ENCODE measurements at places on chromosomes 3 and 15. TPM values are rescaled to one million over a fixed set of nuclear protein-coding genes. Genes with fewer than 3 reads are reported as not detected.

DNA sequence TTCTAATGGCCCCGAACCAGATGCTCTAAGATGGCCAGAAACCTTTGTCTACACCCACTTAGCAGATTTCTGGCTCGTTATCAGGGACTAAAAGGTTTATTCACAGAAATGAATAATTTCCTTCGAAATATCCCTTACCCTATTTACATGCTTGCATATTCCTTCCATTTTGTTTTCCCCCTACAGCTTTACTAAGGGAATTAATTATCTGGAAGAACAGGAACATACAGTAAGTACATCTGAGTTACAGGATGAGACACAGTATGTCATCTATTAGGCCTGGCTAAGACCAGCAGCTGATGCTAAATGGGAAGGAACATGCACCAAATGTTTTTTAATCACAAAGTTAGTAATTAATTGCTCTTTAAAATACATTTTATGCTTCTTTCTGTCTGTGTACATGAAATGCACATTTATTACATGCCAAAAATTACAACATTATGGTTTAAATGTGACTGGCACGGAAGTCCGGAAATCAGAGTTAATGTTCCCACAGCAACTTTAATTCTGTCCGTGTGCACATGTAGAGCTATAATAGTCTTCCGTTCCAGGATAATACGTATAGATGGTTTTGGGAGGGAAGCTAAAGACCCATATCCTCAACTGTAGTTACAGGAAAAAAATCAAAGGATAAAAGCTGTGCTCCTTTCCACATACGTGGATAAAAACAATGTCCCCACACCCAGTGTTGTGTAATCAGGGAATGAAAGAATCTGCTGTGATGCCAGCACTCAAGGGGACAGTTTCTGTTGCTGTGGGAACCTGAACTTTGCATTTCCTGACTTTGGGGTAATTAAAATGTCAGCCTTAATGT is 82.0 kb downstream of the TIGIT start:
- no peaks in the 10 kb centered on the region for H3K27me3 ChIP-seq
- DNase-seq, result no peak
- H3K4me3 ChIP-seq, result no peak overlapping the region
- peak overlapping the region; percentile 18 for H3K27ac ChIP-seq
- H3K4me1 ChIP-seq, result peaks cover 8% of the 10 kb centered on the region
- peaks cover 6% of the 10 kb centered on the region for H3K36me3 ChIP-seq

DNA sequence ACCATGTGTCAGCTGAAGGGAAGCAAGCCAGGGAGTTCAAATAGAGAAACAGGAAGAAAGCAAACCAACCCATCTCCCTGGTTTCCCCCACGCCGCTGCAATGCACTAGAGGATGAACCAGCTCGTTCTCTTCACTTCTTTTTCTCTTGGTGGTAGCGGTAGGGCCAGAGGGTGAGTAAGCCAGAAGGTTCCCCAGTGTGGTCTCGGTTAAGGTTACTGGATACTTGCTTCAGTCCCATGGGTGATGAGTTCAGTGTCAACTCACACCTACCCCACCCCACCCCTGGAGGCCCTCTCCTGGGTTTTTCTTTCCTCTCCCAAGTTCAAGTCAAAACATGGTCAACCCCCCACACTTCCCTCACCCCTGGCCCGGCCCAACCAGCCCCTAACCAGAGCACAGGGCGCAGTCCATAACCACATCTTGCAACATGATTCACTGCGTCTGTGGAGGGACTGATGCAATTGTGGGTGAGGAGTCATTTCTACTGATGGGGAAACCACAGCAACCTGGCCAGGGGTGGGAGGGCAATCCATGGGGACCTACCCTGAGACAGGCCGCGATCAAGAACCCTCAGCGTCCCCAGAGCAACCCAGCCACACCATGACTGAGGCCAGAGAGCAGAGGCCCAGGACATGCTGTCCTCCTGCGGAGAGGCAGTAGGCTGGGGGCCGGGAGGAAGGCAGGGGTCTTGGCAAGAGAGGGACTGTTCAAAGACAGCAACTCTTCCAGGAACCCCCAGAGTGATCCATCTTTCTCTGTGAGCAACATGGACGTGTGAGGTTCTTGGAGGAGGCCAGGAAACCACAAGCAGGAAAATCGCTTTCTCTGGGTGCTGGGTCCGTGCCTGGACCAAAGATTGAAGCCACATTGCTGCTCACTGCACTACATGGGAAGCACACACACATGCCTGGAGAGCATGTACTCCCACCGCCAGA is 276.6 kb downstream of the UACA start:
- no peaks in the 10 kb centered on the region for H3K4me1 ChIP-seq
- H3K27me3 ChIP-seq, result no peaks in the 10 kb centered on the region
- H3K36me3 ChIP-seq, result no peaks in the 10 kb centered on the region
- no peak overlapping the region for H3K4me3 ChIP-seq

GRCh38 chr3:127755305-127755681 is 67.0 kb downstream of the MGLL start:
- H3K27ac ChIP-seq, result no peak overlapping the region
- H3K36me3 ChIP-seq, result peaks cover 6% of the 10 kb centered on the region
- H3K4me1 ChIP-seq, result peaks cover 22% of the 10 kb centered on the region
- H3K4me3 ChIP-seq, result no peak overlapping the region
- H3K27me3 ChIP-seq, result no peaks in the 10 kb centered on the region
- no peak for DNase-seq

- no peaks in the 10 kb centered on the region for H3K4me1 ChIP-seq
- no peak overlapping the region for H3K27ac ChIP-seq
- no peak for DNase-seq
Measured at GRCh38 chr3:152021951-152022461, 148.6 kb downstream of the SUCNR1 start.

GRCh38 chr3:188539631-188540194 is 385.8 kb downstream of the LPP start:
- H3K27ac ChIP-seq, result no peak overlapping the region
- H3K27me3 ChIP-seq, result no peaks in the 10 kb centered on the region
- H3K4me1 ChIP-seq, result no peaks in the 10 kb centered on the region
- H3K36me3 ChIP-seq, result no peaks in the 10 kb centered on the region

- no peak overlapping the region for H3K4me3 ChIP-seq
- no peaks in the 10 kb centered on the region for H3K4me1 ChIP-seq
- no peaks in the 10 kb centered on the region for H3K36me3 ChIP-seq
- no peak for DNase-seq
Measured at GRCh38 chr3:8460050-8460708, 41.4 kb upstream of the LMCD1 start.

GRCh38 chr3:147773116-147773630 is 364.0 kb downstream of the ZIC1 start:
- no peaks in the 10 kb centered on the region for H3K36me3 ChIP-seq
- no peak overlapping the region for H3K4me3 ChIP-seq
- no peak overlapping the region for H3K27ac ChIP-seq
- H3K4me1 ChIP-seq, result no peaks in the 10 kb centered on the region

DNA sequence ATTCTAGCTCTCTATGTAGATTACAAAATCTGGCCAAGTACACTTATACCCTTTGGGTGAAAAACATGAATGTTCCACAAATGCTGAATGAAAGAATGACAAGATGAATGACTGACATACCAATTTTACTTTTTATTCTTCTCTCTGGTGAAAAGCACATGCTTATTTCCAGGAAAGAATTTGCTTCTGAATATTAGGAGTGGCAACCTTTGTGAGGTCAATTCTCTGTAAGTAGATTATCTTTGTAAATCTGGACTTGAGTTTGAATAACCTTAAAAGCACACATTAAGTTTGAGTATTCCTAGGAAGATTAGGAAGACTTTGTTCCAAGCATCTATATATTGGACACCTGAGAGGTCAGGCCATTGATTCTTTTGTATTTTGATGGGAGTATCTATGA is 78.1 kb upstream of the P2RY1 start:
- H3K27me3 ChIP-seq, result no peaks in the 10 kb centered on the region
- H3K27ac ChIP-seq, result no peak overlapping the region
- H3K4me3 ChIP-seq, result no peak overlapping the region
- no peaks in the 10 kb centered on the region for H3K36me3 ChIP-seq

- H3K4me1 ChIP-seq, result peaks cover 4% of the 10 kb centered on the region
- no peak overlapping the region for H3K27ac ChIP-seq
- DNase-seq, result no peak
- H3K36me3 ChIP-seq, result no peaks in the 10 kb centered on the region
- H3K4me3 ChIP-seq, result no peak overlapping the region
Measured at GRCh38 chr15:36914466-36914865, 185.9 kb downstream of the MEIS2 start.

CHRNA7 gene
- total RNA-seq, result 14.3 TPM

SLC22A13 gene
- total RNA-seq, result 0.50 TPM

PARP15 gene
- total RNA-seq, result 0.55 TPM

Data from spinal cord (tissue), 10 donors.